Activated naive CD8-positive, alpha-beta T cell treated with anti-CD3 and anti-CD28 coated beads, Interleukin-2, amount 10 ng/mL, durations not matched to agents 7 days and 5 days (primary cell): ENCODE measurements at places on chromosomes 7 and 10. TPM values are rescaled to one million over a fixed set of nuclear protein-coding genes. Genes with fewer than 3 reads are reported as not detected.

Gene CTAGE6
- 1.9 TPM for total RNA-seq

- H3K27ac ChIP-seq = no peak overlapping the region
- H3K27me3 ChIP-seq = no peaks in the 10 kb centered on the region
- H3K4me1 ChIP-seq = peaks cover 34% of the 10 kb centered on the region
- peaks cover 5% of the 10 kb centered on the region for H3K36me3 ChIP-seq
- H3K4me3 ChIP-seq = no peak overlapping the region
Measured at GRCh38 chr10:11603741-11604140, 7.7 kb downstream of the USP6NL start.

- no peaks in the 10 kb centered on the region for H3K36me3 ChIP-seq
- no peak overlapping the region for H3K27ac ChIP-seq
- no peak overlapping the region for H3K4me3 ChIP-seq
- peaks cover 7% of the 10 kb centered on the region for H3K27me3 ChIP-seq
Measured at GRCh38 chr7:25844102-25844870, 307.7 kb upstream of the NFE2L3 start.

Gene CTAGE8
- not detected for total RNA-seq

DNA sequence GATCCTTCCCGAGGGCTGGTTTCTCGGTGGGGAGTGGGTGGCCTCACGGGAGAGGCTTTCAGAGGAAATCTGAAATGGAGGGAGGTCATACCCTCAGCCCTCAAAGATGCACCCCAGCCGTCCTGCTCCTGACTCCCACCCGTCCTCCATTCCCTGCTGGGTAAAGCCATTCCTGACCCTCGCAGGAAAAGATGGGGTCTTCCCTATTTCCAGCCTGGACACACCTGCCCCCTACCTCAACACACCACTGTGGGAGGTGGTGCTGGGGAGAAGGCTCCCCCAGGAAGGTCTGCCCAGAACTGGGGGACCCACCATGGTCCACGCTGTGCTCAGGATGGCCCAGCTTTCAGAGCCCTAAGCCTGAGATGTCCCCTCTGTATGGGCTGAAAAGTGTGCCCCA lies 86.9 kb downstream of the CHST15 start:
- H3K27ac ChIP-seq = no peak overlapping the region
- H3K27me3 ChIP-seq = peaks cover 2% of the 10 kb centered on the region
- no peak overlapping the region for H3K4me3 ChIP-seq
- no peaks in the 10 kb centered on the region for H3K36me3 ChIP-seq
- DNase-seq = no peak
- no peaks in the 10 kb centered on the region for H3K4me1 ChIP-seq
